ENCODE measurements at places on chromosomes 4 and X.

DNA sequence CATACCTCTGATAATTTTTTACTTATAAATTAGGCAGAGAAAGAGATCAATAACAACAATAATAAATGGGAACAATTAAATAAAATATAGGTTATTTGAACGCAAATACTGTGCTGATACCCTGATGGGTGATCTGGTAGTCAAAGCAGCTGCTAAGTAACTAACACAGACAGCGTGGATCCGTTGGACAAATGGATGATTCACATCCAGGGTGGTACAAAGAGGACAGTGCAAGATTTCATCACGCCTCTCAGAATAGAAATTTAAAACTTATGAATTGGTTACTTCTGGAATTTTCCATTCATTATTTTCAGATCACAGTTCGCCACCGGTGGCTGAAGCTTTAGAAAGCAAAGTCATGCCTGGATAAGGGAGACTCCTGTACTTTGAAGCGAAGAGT, 1066.0 kb upstream of the ADGRL3 start:
- no peak for DNase-seq

DNA sequence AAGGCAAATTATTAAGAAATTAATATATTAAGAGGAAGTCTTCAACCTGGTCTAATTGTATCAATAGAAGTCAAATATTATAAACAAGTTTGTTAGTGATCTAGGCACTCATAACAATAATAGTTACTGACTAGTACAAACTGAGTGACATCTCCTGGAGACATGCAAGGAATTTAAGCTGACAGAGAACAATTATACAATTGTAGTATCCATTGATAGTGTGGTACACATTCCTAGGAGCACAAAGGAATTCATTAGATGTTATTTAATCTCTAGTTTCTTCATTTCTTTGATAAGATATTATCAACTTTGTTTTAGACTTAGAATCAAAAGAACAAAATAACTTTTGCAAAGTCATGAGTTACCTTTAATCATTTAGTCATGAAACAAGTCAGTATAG, 1048.6 kb downstream of the PCDH7 start:
- DNase-seq, result no peak

- DNase-seq, result no peak
Observed at GRCh38 chr4:124337874-124338273, 374.7 kb downstream of the ANKRD50 start.

GRCh38 chr4:101187841-101188240, 159.5 kb downstream of the PPP3CA start:
- DNase-seq, result no peak

DNA sequence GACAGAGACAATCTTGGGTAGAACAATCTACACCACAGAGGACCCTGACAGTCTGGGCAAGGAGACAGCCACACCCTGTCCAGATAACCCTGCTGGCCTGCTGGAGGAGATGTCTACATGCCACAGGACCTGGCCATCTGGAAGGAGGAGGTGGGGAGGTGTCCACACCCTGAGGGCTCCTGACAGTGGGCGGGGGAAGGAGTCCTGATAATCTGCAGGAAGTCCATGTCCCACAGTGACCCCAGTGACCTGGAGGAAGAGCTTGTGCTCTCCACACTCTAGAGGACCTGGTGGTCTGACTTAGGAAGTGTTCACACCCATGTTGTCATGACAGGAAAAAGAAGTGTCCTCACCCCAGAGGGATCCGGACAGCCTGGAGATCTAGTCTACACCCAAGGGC, 5.5 kb downstream of the SUV39H1 start:
- no peak for DNase-seq

DNA sequence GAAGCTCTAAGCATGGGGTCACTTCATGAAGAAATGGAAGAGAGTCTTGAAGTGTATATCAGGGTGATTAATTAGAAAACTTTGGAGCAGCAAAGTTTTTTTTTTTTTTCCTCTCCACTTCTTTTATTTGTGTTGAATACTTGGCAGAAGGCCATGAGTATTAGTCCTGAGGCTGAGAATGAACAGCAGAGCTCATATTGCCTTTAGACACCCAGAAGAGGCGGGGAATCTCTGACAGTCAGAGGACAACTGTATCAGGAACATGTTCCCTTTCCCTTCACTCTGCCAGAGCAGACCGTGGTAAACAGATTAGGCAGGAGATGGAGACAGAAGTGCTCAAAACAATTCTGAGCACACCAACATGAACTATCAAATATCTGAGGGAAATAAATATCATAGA, 300.9 kb downstream of the FAM47A start:
- no peak for DNase-seq
